ENCODE measurements at places on chromosomes 7 and 10.
A peak's percentile ranks its signal among the peaks of the same experiment; 100 is the strongest.

GRCh38 chr10:120970595-120971529, 119.7 kb downstream of the WDR11 start:
- no peak for DNase-seq

GRCh38 chr7:34158368-34159153, 253.2 kb downstream of the BMPER start:
- DNase-seq = no peak

DNA sequence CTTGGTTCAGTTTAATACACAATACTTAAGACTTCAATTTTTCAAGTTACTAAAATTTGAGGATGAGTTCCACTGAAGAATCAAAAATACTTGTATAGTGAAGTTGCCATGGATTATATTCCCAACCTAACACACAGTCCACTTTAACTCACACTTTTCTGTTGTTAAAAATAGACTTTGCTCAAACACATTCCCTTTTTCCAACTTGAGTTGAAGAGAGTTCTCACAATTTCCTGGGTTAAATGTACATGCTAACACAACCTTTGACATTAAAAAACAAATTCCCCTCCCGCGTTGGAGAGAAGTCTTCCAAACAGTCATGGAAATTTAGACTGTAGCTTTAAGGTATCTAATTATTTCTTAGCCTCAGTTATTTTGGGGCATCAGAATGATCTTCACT, 27.1 kb downstream of the SKIDA1 start:
- DNase-seq = no peak

- DNase-seq = peak; percentile 65
Measured at GRCh38 chr7:84073186-84073875, 121.3 kb downstream of the SEMA3A start.

DNA sequence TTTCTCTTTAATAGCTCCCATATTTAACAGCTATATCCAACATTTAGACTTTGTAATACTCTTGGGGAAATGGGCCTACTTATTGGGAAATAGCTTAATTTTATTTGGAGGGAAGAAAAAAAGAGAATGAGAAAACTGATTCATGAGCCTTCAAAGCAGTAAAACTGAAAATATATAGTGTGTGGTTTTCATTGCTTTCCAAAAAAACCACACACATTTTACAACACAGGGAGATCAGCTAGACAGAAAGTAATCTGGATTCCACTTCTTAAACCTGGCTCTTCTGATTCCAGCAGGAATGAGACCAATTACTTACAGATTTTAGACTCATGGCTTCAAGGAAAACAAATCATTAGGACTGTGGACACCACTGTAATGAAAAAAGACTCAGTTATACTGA, 48.7 kb downstream of the CH25H start:
- peak; percentile 98 for DNase-seq

- no peak for DNase-seq
Measured at GRCh38 chr10:59879363-59879913, 26.9 kb downstream of the CCDC6 start.

DNA sequence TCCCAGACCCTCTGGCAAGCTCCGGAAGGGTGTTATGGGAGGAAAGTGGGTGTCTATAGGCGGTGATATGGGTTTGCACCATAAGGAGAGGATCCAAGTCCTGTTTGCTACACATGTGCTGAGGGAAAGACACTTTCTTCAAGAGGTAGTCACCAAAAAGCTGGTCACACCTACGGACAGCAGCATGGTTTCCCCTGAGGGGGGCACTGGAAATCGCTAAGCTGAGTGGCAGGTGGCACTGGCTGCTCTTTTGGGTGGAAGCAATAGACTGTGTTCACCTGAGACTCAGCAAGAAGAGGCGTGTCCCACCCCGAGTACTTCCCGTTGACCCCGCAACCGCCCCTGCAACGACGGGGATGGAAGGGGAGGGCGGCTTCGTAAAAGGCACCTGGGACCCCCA, 1.8 kb upstream of the FOXI2 start:
- no peak for DNase-seq

DNA sequence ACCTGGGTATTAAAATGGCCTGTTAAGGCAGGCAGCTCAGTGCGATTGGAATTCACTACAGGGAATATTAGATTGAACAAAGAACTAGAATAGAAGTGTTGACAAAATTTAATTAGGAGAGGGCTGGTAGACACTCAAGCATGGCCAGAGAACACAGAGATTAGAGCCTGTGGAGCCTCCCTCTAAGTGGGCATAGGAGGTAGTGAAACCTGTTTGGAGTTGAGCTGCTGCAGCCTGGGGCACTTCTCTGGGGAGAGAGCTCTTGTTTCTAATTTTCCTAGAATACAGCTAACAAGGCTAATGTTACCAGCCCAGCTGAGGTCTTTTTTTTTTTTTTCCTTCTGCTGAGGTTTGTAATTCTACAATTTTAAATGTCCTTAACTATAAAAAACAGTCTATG, 46.4 kb downstream of the TMEM168 start:
- DNase-seq = no peak

DNA sequence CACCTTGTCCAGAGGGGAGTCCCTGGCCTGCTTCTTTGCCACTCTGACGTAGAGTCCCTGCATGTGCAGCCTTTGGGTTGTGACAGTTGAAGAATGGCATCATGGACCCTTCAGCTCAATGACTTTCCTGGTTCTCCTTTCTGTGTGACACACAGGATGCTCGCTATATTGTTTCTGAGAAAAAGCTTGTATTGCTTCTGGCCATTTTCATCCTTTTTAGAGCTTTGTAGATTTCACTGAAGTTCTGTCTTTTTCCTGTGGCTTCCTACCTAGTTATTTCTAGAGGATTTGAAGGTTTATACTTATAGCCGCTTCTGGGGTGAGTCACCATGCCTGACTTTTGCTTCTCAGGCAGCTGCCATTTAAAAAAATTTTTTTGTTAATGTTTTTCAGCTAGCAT, 27.0 kb downstream of the SND1 start:
- DNase-seq = peak; percentile 47

- DNase-seq = peak; percentile 25
Measured at GRCh38 chr10:86443936-86444335, 77.3 kb upstream of the GRID1 start.

DNA sequence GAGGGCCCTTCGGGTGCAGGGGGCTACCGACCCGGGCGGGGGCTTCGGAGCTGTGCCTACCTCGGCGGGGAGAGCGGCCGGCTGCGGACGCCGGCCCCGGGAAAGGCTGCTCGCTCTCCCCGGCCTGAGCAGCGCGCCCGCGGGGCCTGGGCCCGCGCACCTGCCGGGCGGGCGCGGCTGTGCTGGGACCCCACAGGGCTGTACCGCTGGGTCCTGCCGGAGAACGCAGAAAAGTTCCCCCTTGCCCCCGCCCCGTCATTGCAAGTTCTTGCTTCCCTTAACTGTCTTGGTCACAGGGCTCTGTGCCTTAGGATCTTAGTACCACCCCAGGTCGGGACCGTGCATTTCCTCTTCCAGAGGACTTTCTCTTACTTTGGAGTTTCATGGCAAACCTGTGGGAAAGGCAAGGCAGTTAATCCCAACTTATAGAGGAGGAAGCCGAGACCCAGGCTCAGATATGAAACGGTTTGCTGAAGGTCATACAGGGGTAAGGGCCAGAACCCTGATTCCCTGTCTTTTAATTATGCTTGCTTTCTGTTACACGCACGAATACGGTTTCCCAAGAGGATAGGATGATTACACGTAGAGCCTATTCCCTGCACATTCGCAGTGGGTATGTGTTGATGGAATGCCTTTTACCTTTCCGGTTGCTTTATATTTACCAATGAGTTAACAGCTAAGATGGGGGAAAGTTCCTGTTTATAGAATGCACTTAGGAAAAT, 652 bp downstream of the PCGF5 start:
- DNase-seq = peak; percentile 9

- peak; percentile 67 for DNase-seq
Measured at GRCh38 chr10:89861584-89862301, 160.4 kb downstream of the KIF20B start.

GRCh38 chr7:15130666-15131541, 228.4 kb upstream of the DGKB start:
- DNase-seq = peak; percentile 74

DNA sequence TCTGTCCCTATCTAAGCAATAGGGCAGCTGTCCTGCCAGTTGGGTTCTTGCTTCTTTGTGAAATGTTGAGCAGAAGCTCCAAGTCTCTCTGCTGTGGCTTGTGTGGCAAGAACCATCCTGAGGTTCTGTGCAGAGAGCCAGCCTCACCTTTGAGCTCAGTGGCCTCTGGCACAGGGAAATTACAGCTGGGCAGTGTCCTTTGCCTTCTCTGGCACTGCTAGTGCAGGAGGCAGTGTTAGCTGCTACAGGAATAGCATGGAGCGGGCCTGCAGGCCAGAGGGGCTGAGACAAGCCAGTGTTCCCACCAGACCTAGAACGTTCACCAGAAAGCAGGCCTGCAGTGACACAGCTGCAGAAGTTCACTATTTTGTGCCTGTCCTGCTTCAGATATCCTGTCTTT, 1.8 kb downstream of the PRXL2A start:
- no peak for DNase-seq

GRCh38 chr7:74320645-74321221, 31.5 kb downstream of the CLIP2 start:
- no peak for DNase-seq

DNA sequence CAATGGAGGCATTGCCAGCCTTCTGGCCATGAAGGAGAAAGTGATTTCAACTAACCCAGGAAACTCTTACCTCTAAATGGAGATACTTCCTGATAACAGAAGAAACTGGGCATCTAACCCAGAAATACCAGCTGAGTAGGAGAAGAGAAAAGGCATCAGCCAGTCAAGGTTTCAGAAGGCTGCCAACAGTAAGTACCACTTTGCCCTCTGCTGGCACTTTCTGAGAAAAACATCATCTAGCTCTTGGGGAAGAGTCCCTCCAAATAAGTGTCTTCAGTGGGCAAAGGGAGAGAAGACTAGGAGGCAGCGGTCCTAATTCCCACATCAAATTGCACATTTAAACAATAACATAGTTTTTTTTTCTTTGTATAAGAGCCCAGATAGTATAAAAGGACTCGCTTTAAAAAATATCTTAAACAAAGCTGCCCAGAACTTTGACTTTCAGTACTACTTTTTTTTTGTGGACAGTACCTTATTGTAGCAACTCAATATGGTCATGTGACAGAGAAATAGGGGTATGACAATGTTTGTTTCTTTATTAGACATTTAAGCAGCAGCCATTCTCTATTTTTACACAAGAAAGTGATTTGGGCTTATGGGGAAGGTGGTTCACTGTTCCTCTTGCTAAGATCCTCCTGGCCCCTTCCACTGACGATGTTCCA, 157.3 kb downstream of the CTTNBP2 start:
- peak; percentile 48 for DNase-seq

DNA sequence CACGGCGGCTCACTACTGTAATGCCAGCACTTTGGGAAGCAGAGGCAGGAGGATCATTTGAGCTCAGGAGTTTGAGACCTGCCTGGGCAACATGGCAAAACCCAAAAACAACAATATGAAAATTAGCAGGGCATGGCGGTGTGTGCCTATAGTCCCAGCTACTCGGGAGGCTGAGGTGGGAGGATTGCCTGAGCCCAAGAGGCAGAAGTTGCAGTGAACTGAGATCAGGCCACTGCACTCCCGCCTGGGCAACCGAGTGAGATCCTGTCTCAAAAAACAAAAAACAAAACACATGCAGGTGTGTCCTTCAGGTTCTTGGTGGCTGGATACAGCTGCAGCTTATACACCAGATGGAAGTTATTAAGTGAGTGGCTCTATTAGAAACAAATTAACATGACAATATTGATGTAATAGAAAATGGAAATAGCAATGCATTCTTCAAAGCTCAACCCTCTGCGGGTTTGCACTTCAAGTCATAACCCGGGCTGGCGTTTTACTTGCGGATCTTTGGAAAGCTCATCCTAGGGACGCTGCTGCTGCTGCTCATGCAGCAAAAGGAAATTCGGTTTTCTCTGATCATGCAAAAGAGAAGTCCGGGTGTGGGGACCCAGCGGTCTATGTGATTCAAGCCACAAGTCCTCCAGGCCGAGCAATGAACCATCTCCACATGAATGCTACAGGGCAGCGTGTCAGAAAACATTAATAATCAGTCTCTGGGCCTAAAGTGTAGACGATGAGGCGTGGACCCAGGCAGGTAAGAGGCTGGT, 281.9 kb downstream of the PRPF18 start:
- DNase-seq = no peak

- DNase-seq = peak; percentile 40
Measured at GRCh38 chr7:35035511-35035961, 1.7 kb downstream of the DPY19L1 start.

GRCh38 chr10:112963835-112964234, 13.8 kb downstream of the TCF7L2 start:
- DNase-seq = no peak

GRCh38 chr10:94440096-94440495, 37.8 kb downstream of the TBC1D12 start:
- no peak for DNase-seq

DNA sequence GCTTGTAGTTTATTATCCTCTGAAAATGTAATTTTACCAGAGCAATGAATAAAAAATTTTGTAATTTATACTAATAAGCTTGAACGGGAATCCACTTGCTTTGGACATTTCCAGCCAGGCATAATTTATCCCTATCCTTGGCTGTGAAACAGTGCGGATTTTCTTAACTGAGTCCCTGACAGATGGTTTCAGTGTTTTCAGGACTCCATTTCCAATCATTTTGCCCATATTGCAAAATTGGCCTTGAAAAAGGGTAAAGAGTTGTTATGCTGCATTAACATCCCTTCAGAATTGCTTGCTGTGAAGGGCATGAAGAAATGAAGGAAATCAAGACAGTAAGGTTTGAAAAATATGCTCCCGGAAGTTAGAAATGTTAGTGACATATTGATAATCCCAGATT, 57.7 kb downstream of the NXPH1 start:
- no peak for DNase-seq

DNA sequence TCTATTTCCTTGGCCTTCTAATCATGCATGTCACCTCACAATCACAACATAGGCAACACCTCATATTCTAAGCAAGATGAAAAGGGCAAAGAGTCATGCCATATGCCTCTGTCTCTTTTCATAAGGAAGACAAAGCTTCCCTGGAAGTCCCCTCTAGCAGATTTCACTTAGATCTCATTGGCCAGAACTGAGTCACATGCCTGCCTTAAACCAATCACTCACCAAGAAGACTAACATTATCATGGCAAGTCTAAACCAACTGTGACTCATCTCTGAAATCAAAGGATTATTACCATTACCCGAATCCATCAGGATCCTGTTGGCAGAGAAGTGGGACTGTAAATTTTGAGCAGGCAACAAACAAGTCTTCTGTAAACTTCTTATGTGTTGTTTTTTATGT, 27.8 kb downstream of the CAV1 start:
- DNase-seq = no peak

DNA sequence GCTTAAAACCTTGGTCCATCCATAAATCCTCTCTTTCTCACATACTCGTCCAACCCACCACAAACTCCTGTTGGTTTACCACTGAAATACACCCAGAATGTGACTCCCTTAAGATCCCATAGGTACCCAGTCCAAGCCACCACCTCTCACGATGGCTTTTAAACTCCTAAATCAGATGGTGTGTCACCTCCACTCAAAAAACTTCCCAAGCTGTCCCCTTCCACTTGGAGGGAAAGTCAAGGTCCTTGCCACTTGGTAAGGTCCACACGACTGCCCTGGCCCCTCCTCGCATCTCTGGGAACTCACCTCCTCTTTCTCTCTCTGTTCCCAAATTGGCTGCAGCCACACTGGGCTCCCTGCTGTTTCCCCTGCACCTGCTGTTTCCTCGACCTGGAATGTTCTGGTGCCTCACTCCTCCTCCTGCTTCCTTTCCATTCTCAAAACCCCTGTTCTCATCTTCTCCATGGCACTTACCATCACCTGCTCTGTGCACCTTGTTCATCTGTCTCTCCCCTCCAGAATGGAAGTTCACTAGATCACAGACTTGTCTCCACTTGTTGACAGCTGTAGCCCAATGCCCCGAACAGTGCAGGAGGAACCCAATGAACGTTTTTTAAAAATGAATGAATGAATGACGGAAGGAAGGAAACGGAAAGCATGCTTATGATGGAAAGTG, 23.0 kb downstream of the ZFAND2A start:
- DNase-seq = no peak

GRCh38 chr7:86949779-86950260, 109.6 kb downstream of the ELAPOR2 start:
- DNase-seq = no peak

All from fibroblast of skin of abdomen (primary cell).